ENCODE measurements at places on chromosomes 7 and 10.

DNA sequence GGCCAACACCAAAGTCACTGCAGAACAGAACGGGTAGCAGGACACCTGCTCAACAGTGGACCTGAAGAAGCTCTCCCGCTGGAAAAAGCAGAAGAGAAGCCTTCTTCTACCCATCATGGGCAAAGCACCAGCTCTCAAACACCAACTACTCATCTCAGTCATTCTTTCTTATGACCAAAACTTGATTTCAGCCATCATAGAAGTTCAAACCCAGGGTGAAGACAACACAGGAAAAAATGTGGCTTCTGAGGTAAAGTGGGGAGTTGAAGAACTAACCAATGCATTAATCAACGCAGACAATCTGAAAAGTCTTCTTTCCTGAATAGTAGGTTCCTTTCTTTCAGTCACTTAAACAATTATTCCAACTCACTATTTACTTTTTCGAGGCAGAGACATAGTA, 83.3 kb downstream of the ELMO1 start:
- no peak for DNase-seq

- DNase-seq = no peak
Measured at GRCh38 chr7:26587536-26587935, 276.9 kb downstream of the SKAP2 start.

GRCh38 chr10:90195288-90195840, 494.0 kb downstream of the KIF20B start:
- no peak for DNase-seq

- no peak for DNase-seq
Measured at GRCh38 chr7:7816084-7816483, 97.7 kb upstream of the RPA3 start.

DNA sequence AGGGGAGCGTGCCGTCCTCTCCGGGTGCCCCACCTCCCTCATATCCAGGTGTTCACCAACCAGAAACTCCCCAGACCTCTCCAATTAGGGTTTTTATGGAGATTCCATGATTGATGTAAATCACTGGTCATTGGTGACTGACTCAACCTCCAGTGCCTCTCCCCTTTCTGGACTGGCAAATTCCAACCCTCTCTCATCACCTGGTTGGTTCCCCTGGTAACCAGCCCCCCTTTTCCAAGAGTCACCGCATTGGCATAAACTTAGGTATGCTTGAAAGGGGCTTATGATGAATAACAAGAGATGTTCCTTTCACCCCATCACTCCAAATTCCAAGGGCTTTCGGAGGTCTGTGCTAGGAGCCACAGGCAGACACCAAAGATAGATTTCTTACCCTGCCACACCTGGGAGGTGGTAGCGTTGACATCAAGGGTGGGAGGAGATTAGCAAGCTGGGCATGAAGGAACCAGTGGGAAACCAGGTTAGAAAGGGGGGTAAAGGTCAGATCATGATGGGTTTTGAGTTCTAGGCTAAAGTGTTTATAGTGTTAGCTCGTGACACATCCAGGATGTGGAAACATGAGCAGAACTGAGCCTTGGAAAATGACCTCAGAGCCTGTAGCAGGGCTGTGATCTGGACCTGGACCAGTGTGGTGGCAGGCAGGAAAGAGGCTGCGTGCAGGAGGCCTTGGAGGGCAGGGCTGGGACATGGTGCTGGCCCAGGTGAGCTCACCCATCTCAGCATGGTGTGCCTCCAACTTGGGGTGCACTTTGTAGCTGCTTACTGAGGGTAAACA, 45.1 kb downstream of the CAMK1D start:
- no peak for DNase-seq

DNA sequence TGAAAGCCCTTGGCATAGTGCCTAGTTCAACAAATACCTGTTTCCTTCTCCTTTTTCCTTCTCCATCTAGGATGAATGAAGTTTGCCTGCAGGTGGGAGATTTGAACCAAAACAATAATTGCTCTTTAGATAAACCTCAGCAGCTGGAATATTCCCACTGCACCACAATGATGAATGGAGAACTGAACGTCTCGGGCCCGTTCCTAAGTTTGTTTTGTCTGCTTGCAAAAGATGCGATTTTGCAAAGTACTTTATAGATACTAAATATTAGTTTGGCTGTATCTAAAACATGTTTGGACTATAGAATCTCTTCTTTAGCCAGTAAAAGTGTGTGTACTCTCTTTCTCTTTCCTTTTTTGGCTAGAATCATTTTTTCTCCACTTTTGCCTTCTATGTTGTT, 75.8 kb upstream of the BMPER start:
- no peak for DNase-seq

GRCh38 chr10:35875016-35875676, 233.1 kb upstream of the FZD8 start:
- DNase-seq = no peak

GRCh38 chr10:18786478-18786877, 127.2 kb downstream of the ARL5B start:
- no peak for DNase-seq

DNA sequence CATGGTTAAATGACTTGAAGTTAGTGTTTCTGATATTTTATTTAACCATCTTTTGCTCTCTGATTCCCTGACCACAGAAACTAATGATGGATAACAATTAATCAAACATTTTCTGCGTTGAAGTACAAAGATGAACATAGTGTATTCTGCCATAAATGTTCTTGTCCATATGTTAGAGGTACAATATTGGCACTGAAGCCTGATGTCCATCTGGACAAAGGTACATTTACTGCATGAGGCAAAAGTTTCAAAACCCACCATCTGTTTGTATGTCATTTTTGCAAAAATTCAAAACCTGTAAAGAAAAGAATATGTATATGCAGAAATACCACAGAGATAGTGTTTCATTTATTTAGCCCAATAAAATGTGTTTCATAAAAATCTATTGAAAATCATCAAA, 861.5 kb downstream of the ANKRD7 start:
- no peak for DNase-seq

GRCh38 chr10:119377958-119378736, 164.4 kb downstream of the RGS10 start:
- no peak for DNase-seq

- no peak for DNase-seq
Measured at GRCh38 chr7:139619367-139619657, 95.8 kb downstream of the CLEC2L start.

GRCh38 chr10:33010132-33011037, 52.4 kb upstream of the ITGB1 start:
- DNase-seq = no peak

- DNase-seq = no peak
Measured at GRCh38 chr7:138527746-138528223, 67.7 kb downstream of the TRIM24 start.

- DNase-seq = no peak
Measured at GRCh38 chr7:98073047-98073446, 33.6 kb upstream of the LMTK2 start.

GRCh38 chr10:2978111-2978510, 89.2 kb upstream of the PFKP start:
- no peak for DNase-seq

DNA sequence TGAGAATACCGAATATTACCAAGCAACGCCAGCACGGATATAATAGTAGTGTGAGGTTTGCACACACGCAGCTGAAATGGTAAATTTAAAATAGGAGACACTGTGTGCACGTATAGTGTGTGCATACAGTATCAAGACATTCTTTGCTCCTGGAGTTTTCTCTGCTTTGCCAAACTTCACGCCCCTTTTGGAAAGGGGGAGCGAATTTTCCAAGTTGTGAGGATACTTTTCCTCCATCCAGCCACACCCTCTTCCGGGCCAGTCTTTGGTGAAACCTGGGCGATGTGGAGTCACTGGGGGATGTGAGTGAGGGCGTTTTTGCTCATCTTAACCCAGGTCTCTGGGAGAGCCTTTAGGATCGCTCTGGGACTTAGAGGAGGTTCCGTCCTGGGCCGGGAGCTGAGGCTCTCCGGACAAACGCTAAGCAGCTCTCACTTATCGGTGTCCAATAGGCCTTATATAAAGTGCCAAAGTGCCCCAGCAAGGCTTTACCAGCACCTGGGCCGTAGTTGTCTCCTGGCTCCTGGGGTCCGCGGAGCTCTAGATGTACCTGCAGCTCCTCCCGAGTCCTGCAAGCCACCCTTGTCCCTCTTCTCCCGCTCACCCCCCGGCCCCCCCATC, 160.0 kb upstream of the MKI67 start:
- no peak for DNase-seq

- no peak for DNase-seq
Measured at GRCh38 chr7:56447864-56448693, 331.9 kb upstream of the NUPR2 start.

DNA sequence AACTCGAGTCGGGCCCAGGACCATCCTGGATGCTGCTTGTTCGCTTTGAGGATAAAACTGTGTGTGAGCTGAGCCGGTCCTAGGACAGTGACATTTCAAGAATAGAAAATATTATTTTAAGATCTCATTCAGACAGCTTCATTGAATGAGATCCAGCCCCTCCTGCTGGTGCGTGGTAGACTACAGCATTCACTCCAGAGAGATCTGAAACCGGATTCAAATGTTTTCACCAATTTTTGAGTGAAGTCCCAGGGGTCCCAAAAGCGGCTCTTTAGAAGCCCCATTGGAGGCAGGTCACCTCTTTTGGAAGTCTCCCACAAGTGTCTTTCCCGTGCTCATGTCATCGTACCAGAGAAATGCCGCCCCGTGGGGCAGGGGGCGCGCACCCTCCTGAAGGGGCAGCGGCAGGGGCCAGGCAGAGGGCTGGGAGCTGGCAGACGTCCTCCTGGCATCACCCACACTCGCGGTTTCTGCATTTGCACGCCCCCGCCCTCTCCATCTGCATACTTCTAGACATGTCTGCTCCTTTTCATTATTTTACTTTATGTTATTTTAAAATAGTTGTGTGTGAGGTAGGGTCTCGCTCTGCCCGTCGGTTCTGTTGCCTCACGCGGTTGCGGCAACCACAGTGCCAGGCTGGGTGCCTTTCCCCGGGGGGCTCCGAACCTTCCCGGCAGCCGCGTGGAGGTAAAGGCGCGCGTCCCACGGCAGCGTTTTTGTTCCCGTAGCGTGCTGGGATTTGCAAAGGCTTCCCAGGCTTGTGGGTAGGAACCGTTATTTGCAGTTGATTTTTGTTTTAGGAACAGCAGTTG, 52.3 kb upstream of the DPYSL4 start:
- DNase-seq = no peak

- peak; percentile 4 for DNase-seq
Measured at GRCh38 chr10:80104066-80104926, 25.8 kb downstream of the TMEM254 start.

GRCh38 chr10:21528236-21529031, 3.0 kb upstream of the SKIDA1 start:
- no peak for DNase-seq

- DNase-seq = no peak
Measured at GRCh38 chr10:1549591-1550290, 187.6 kb downstream of the ADARB2 start.

- no peak for DNase-seq
Measured at GRCh38 chr10:126519185-126519584, 130.9 kb upstream of the ADAM12 start.

DNA sequence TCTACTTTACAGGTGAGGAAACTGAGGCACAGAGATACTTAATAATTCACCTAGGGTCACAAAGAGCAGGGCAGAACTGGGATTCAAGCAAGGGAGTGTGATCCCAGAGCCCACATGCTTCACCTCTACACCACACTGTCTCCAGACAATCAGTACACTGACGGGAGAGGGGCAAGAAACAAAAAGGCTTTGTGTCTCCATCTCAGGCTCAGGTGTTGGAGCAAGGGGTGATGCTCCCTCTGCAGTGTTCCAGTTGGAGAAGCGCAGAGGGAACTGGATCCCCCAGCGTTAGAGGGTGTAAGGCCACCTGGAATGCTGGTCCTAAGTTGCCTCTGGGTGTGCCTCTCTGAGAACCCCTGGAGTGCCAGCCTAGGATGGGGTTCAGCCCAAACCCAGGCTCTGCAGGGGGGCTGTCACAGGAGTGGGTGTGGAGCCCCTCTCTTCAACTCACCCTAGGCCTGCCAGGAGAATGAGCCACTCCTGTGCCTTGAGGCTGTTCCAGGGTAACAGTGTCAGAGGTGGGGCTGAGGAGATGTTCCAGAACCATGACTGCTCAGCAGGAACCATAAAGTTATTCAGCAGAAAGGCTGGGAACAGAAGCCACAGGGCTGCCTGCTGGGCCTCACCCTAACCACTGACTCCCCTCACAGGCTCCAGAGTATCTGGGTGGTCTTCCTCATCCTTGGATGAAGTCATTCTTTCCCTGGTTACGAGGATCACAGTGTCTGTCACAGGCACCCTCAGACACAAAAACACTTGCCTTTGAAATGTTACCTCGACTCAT, 5.5 kb downstream of the RBP4 start:
- DNase-seq = no peak

DNA sequence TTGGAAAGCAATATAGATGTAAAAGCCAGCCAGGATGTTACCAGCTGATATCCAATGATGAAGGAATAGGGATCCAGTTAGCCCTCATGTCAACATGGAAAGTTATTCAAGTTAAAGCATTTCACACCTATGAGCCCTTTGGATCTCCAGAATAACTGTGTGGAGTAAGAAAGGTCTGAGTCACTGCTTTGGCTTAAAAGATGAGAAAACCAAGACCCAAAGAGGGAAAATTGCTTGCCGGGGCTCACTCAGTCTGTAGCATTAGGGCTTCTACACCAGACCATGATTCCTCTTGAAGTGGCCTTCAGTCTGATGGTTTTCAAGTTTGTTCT, 12.6 kb downstream of the LSM5 start:
- no peak for DNase-seq

- DNase-seq = no peak
Measured at GRCh38 chr7:26603631-26604030, 260.8 kb downstream of the SKAP2 start.

- DNase-seq = no peak
Measured at GRCh38 chr7:139860090-139860775, 31.2 kb downstream of the TBXAS1 start.

GRCh38 chr10:122258136-122259074, 12.7 kb upstream of the BTBD16 start:
- no peak for DNase-seq

DNA sequence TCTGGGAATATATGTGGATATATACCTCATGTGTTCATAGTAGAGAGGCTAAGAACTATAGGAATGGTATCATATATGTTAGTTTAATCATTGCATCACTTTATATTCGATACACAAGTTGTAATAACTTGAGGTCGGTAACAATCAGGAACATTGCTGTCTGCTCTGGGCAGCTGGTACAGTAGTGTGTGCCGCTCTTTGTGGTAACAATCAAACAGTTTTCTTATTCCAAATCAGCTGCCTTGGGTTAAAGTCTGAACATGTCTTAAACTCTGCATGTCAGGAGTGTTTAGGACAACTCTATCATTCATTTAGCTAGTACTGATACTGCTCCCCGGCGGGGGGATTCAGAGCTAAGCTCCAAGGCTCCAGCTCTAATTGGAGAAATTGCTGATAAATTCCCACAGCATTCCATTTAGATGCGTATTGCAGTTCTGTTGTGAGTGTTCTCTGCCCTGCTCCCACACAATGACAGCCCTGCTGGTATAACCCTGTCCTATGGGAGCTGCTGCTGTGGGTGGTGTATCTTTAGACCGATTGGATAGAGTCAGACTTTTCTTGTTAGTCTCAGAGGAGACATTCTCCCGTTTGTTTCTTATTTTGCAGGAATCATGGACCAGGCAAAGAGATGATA, 707.5 kb upstream of the FZD8 start:
- DNase-seq = no peak

GRCh38 chr7:35729061-35729783, 34.3 kb upstream of the HERPUD2 start:
- no peak for DNase-seq
